Ovary (tissue), 10 donors: ENCODE measurements at places on chromosomes 1 and 21. TPM values are rescaled to one million over a fixed set of nuclear protein-coding genes. Genes with fewer than 3 reads are reported as not detected.
A peak's percentile ranks its signal among the peaks of the same experiment; 100 is the strongest.

- H3K27ac ChIP-seq = no peak overlapping the region
- DNase-seq = no peak
- no peaks in the 10 kb centered on the region for H3K36me3 ChIP-seq
- H3K4me3 ChIP-seq = no peak overlapping the region
Observed at GRCh38 chr1:102103646-102104045, 106.9 kb upstream of the OLFM3 start.

DNA sequence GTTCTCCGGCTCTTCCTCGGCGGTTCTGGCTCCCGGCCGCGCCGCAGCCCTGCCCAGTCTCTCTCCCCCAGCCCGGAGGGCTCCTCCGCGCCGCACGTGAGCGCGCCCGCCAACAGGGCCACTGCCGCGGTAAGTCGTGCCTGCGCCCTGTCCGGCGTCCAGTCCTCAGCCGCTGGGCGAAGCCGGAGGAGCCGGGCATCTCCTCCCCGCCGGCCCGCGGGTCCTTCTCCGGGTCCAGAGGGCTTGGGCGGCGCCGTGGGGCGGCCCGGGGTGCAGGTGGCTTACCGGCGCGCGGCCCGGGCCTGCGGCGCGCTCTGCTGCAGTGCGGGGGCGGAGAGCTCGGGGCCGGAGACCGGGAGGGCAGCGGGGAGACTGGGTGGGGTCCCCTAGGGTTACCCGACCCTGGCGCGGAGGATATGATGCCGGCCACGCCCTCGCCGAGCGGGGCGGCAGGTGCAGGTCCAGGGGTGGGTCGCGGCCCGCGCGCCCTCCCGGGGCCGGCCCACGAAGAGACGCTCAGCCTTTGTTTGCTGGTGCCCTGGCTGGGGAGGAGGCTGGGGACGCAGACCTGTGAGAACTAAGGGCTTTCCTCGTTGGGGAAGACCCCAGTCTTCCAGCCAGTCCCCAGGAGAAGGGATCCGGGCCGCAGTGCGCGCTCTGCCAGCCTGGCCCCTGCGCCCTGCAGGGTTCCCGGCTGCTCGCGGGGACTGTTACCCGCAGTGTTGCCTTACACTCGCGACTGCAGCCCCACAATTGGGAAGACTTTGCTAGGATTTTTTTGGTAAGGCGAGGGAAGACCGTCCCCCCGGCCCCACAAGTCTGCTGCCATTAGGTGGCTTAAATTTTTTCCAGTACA lies at the start of gene DOP1B:
Gene DOP1B, plus strand, starts transcription at position 10 of the 856 bp plus-strand sequence. CDS start 7,910 bp downstream, outside the sequence.
- no peaks in the 10 kb centered on the region for H3K36me3 ChIP-seq
- DNase-seq = no peak
- peak within 1 kb of the TSS; percentile 71 for H3K4me3 ChIP-seq
- H3K27ac ChIP-seq = peak within 1 kb of the TSS; percentile 39

GRCh38 chr1:187229496-187229895 lies 400.7 kb downstream of the PLA2G4A start:
- H3K36me3 ChIP-seq = no peaks in the 10 kb centered on the region
- no peak overlapping the region for H3K27ac ChIP-seq
- no peaks in the 10 kb centered on the region for H3K4me1 ChIP-seq
- no peak overlapping the region for H3K4me3 ChIP-seq
- no peaks in the 10 kb centered on the region for H3K27me3 ChIP-seq

- H3K36me3 ChIP-seq = no peaks in the 10 kb centered on the region
- DNase-seq = no peak
- H3K27me3 ChIP-seq = no peaks in the 10 kb centered on the region
- no peak overlapping the region for H3K4me3 ChIP-seq
- no peak overlapping the region for H3K27ac ChIP-seq
Observed at GRCh38 chr1:221858818-221859611, 117.1 kb upstream of the DUSP10 start.

DNA sequence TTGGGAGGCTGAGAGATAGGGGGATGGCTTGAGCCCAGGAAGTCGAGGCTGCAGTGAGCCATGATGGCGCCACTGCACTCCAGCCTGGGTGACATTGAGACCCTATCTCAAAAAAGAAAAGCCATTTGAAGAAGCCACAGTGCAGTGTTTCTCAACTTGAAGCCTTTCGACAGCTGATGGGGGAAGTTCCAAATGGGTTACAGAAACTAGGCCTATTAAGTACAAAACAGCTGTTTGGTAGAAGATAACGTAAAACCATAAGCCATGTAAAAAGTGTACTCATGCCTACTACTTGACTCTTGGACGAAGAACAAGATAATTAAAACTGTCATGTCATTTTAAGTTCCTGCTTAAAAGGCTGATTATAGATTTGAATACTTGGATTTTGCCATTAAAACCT lies 16.6 kb downstream of the COPA start:
- no peaks in the 10 kb centered on the region for H3K4me1 ChIP-seq
- no peaks in the 10 kb centered on the region for H3K36me3 ChIP-seq
- H3K4me3 ChIP-seq = no peak overlapping the region
- no peak overlapping the region for H3K27ac ChIP-seq

DNA sequence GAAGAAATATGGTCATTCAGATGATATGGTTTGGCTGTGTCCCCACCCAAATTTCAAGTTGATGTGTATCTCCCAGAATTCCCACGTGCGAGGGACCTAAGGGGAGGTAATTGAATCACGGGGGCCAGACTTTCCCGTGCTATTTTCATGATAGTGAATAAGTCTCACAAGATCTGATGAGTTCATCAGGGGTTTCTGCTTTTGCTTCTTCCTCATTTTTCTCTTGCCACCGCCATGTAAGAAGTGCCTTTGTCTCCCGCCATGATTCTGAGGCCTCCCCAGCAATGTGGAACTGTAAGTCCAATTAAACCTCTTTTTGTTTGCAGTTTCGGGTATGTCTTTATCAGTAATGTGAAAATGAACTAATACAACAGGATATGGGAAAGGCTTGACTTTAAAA lies 1.4 kb upstream of the DPM3 start:
- DNase-seq = no peak
- no peak overlapping the region for H3K27ac ChIP-seq
- H3K4me3 ChIP-seq = no peak overlapping the region
- H3K4me1 ChIP-seq = peaks cover 6% of the 10 kb centered on the region

DNA sequence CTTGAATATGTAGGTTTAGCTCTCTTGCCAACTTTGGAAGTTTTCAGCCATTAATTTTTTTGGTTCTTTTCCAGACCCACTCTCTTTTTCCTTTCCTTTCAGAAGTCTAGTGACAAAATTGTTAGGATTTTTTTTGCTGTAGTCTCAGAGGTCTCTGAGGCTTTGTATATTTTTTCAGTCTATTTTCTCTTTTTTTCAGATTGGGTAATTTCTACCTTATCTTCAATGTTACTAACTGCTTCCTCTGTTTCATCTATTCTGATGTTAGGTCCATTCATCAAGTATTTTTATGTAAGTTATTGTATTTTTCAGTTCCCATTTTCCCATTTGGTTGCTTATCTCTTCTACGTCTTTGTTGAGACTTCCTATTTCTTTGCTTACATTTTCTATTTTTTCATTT lies 15.7 kb downstream of the RGS2 start:
- H3K27ac ChIP-seq = no peak overlapping the region
- no peak overlapping the region for H3K4me3 ChIP-seq
- H3K4me1 ChIP-seq = no peaks in the 10 kb centered on the region
- DNase-seq = no peak
- H3K36me3 ChIP-seq = no peaks in the 10 kb centered on the region

DNA sequence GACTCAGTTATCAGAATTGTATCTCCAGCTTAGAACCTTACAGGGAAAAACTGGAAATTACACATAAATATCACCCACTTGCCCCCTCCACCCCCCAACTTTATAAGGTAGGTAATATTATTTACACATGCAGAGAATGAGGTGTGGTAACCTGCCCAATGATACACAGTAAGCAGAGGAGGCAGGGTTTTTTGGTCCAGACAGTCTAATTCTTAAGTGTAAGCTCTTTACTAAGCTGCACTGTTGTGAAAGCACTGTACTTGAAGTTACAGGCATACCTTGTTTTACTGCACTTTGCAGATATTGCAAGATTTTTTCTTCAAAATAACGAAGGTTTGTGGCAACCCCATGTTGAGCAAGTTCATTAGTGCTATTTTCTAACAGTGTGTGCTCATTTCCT lies 24.8 kb upstream of the MYOCOS start:
- no peaks in the 10 kb centered on the region for H3K36me3 ChIP-seq
- H3K27ac ChIP-seq = no peak overlapping the region
- no peaks in the 10 kb centered on the region for H3K27me3 ChIP-seq
- H3K4me3 ChIP-seq = no peak overlapping the region
- H3K4me1 ChIP-seq = no peaks in the 10 kb centered on the region

GRCh38 chr1:202323731-202324130 lies 18.0 kb downstream of the UBE2T start:
- no peak overlapping the region for H3K27ac ChIP-seq
- no peaks in the 10 kb centered on the region for H3K4me1 ChIP-seq

DNA sequence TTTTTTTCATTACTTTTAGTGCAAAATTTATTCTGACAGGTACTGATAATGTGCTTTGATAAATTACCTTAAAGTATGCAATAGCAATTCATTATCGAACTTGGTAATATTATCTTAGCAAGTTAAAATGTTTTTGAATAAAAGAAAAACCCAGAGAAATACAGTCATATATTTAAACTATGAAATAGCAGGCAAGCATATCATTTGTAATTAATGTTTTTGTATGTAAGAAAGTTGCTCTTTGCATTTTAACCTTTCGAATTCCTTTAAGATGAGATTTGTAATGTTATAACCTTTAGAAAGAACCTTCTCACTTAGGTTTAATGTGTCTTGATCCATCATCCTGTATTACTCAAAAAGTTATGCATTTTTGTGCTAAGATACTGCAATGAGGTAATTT lies 585.6 kb downstream of the PTBP2 start:
- H3K36me3 ChIP-seq = no peaks in the 10 kb centered on the region
- H3K27ac ChIP-seq = no peak overlapping the region
- no peaks in the 10 kb centered on the region for H3K4me1 ChIP-seq
- no peak overlapping the region for H3K4me3 ChIP-seq
- no peak for DNase-seq
- no peaks in the 10 kb centered on the region for H3K27me3 ChIP-seq

- no peak for DNase-seq
- H3K4me1 ChIP-seq = peaks cover 15% of the 10 kb centered on the region
- no peaks in the 10 kb centered on the region for H3K27me3 ChIP-seq
- H3K4me3 ChIP-seq = no peak overlapping the region
- no peak overlapping the region for H3K27ac ChIP-seq
- no peaks in the 10 kb centered on the region for H3K36me3 ChIP-seq
Observed at GRCh38 chr1:119626841-119627240, 21.2 kb downstream of the ZNF697 start.

DNA sequence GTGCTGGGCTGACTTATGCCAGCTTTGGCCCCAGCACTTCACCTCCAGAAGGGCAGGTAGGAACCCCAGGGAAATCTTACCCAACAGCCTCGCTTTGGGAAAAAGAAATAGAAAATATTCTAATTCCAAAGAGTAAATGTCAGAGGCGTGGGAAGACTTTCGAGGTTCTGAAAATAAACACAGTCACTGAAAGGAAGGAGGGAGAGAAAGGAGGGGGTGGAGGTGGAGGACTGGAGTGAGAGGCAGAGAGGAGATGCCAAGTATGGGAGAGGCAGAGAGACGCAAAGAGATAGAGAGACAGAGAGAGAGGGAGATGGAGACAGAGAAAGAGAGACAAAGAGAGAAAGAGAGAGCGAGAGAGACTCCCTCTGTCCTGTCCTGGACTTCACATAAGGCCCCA lies 395.0 kb downstream of the PTPRU start:
- H3K36me3 ChIP-seq = no peaks in the 10 kb centered on the region
- DNase-seq = no peak
- no peaks in the 10 kb centered on the region for H3K27me3 ChIP-seq
- H3K4me3 ChIP-seq = no peak overlapping the region
- no peak overlapping the region for H3K27ac ChIP-seq
- H3K4me1 ChIP-seq = no peaks in the 10 kb centered on the region

GRCh38 chr1:210394281-210394821 lies 65.6 kb downstream of the HHAT start:
- H3K27me3 ChIP-seq = no peaks in the 10 kb centered on the region
- no peak overlapping the region for H3K27ac ChIP-seq
- peaks cover 2% of the 10 kb centered on the region for H3K4me1 ChIP-seq
- no peaks in the 10 kb centered on the region for H3K36me3 ChIP-seq

DNA sequence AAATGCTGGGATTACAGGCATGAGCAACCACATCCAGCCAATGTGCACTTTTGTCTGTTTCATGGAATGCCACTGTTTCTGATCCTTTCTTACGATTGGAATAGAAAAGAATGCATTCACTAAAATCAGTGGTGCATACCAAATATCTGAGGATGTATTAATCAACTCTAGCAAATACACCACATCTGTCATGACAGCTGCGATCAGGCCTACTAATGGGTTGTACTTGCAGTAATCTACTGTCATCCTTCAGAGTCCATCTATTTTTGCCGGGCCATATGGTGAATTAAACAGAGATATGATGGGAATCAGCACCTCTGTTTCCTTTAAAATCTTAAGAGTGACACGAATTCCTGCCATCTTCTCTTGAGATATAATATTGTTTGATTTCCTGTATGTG lies 8.5 kb upstream of the USP1 start:
- no peak overlapping the region for H3K4me3 ChIP-seq
- H3K27me3 ChIP-seq = no peaks in the 10 kb centered on the region
- no peak for DNase-seq
- no peak overlapping the region for H3K27ac ChIP-seq
- no peaks in the 10 kb centered on the region for H3K36me3 ChIP-seq

- H3K27me3 ChIP-seq = no peaks in the 10 kb centered on the region
- no peak overlapping the region for H3K4me3 ChIP-seq
- H3K27ac ChIP-seq = no peak overlapping the region
- no peaks in the 10 kb centered on the region for H3K4me1 ChIP-seq
Observed at GRCh38 chr1:169491845-169492281, 6.1 kb upstream of the SLC19A2 start.

DNA sequence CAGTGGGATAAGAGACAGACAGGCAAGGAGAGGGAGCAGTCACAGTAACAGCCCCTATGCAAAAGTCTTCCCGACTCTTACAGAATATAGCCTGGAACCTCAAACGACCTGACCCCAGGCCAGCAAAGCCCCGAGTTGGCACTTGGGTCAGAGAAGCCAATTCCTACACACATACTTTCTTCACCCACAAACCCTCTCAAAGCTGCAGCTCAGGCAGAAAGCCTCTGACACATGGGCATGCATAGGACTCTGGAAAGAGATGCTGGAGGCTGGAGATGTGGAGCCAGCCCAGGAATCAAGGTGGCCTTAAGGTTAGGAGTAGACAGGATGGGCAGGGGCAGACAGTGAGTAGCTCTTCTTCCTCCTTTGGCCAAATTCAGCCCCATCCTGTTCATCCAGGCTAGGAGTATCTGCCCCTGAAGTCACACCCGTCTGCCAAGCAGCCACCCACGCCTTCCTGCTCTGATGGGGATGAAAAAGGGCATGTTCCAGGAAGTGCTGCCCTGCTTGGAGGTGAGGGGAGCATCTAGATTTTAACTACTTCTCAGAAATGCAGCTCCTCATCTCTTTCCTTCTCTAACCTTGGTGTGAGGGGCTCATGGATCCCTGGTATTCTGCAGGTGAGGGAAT lies 7.8 kb downstream of the SLC41A1 start:
- no peak for DNase-seq
- H3K36me3 ChIP-seq = no peaks in the 10 kb centered on the region
- no peaks in the 10 kb centered on the region for H3K27me3 ChIP-seq
- H3K4me3 ChIP-seq = no peak overlapping the region

GRCh38 chr21:38965910-38966504 lies 160.3 kb downstream of the ETS2 start:
- H3K4me3 ChIP-seq = no peak overlapping the region
- H3K36me3 ChIP-seq = no peaks in the 10 kb centered on the region
- peaks cover 2% of the 10 kb centered on the region for H3K4me1 ChIP-seq
- no peak overlapping the region for H3K27ac ChIP-seq
- H3K27me3 ChIP-seq = no peaks in the 10 kb centered on the region

The GJA8 gene
- total RNA-seq = not detected

The STMN1 gene
- 64.9 TPM for total RNA-seq

The S100A7 gene
- not detected for total RNA-seq

The SPATA21 gene
- total RNA-seq = not detected

The TSHB gene
- total RNA-seq = not detected

The APCS gene
- not detected for total RNA-seq

The TAS1R2 gene
- total RNA-seq = not detected

The PCSK9 gene
- total RNA-seq = 0.12 TPM

The ZSWIM5 gene
- total RNA-seq = 11.0 TPM

The TAS1R1 gene
- 0.33 TPM for total RNA-seq

The DISC1 gene
- 12.1 TPM for total RNA-seq
